Activated CD8-positive, alpha-beta memory T cell treated with anti-CD3 and anti-CD28 coated beads for 48 hours (primary cell): ENCODE measurements at places on chromosomes 1 and 21.

DNA sequence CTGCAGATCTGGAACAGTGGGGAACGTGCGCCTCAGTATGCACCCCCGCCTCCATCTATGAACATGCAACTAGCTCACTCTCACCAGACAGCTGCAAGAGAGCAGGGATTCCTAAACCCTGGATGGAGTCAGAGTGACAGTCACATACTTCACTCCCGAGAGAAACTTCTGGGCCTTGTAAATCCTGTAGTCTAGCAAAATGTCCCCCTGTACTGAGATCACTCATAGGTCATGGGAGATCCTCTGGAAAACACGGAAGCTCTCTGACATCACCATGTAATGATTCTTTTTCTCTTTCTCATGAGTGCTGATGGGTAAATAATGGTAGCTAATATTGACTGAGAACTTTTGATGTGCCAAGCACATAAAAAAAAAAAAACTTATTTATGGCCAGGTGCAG is 23.4 kb upstream of the TARDBP start:
- DNase-seq, result no peak

DNA sequence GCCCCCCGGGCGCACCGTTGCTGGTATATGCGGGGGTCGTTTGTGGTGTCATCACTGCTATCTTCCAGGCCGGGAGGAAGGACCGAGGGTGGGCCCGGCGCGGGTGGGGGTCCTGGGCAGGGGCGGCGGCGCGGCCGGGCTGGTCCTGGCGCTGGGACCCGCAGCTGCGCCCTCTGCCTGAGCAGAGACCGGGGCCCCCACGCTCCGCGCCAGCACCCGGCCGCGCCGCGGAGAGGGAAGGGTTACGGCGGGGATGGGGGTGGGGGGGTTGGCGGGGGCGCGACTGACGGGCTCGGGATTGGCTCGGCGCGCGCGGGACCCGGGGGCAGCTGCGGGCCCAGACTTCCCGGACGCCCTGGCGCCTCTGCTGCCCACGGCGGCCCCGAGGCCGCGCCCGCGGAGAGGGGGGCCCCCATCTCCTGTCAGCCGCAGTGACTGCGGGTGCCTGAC is 13.8 kb upstream of the SAMD11 start:
- no peak for DNase-seq

- no peak for DNase-seq
Measured at GRCh38 chr1:153539395-153540093, 1.2 kb downstream of the S100A5 start.

GRCh38 chr1:221141606-221142285 is 262.5 kb downstream of the HLX start:
- DNase-seq, result no peak

- DNase-seq, result no peak
Measured at GRCh38 chr1:18632783-18633421, 2.3 kb downstream of the PAX7 start.

DNA sequence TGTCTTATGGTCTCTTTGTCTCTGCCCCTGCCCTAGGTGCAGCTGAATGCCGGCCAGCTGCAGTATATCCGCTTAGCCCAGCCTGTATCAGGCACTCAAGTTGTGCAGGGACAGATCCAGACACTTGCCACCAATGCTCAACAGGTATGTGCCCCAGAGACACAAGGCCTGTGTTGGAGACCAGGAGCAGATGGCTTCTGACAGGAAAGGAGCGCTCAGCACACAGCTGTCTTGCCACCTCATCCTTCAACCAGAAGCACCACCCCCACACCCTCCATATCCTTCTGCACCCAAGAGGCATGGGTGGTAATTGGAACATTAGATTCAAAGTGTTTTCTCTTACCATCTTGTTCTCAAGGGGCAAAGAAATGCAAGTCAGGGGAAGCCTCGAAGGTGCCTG is 17.0 kb upstream of the KCNQ4 start:
- DNase-seq, result no peak

- no peak for DNase-seq
Measured at GRCh38 chr1:97192872-97193572, 471.4 kb downstream of the PTBP2 start.

DNA sequence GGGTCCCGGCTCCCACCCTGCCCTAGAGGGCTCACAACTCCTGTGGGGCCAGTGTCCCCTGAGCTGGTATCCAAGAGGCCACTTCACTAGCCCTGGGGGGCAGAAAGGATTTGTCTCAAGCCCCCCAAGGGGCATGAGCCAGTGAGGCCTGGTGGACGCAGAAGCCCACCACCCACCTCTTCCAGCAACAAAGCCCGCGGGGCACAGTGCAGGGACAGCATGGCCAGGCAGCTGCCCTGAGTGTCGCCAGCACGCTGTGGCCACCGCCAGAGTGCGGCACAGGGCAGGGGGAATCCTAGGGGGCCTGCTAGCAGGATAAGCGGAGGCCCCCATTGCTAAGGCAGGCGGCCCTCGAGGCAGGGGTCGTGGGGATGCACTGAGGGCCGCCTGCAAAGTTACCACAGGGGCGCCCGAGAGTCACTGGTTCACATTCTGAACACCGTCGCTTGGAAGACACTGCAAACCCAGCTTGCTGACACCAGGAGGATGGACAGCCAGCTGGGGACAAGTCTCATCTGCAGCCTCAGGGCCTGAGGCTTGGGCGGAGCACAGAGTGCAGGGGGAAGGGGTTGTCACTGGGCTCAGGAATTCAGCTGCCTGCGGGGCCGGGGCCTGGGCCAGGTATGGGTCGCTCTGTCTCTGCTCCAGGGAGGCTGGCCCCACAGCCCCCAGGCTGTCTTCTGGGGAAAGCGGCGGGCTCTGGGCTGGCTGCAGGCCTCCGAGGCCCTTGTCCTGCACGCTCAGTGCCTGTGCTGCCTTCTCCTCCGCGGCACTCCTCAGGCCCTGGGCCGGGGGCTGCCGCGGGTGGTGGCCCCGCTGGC is 26.8 kb downstream of the SLC19A1 start:
- no peak for DNase-seq

DNA sequence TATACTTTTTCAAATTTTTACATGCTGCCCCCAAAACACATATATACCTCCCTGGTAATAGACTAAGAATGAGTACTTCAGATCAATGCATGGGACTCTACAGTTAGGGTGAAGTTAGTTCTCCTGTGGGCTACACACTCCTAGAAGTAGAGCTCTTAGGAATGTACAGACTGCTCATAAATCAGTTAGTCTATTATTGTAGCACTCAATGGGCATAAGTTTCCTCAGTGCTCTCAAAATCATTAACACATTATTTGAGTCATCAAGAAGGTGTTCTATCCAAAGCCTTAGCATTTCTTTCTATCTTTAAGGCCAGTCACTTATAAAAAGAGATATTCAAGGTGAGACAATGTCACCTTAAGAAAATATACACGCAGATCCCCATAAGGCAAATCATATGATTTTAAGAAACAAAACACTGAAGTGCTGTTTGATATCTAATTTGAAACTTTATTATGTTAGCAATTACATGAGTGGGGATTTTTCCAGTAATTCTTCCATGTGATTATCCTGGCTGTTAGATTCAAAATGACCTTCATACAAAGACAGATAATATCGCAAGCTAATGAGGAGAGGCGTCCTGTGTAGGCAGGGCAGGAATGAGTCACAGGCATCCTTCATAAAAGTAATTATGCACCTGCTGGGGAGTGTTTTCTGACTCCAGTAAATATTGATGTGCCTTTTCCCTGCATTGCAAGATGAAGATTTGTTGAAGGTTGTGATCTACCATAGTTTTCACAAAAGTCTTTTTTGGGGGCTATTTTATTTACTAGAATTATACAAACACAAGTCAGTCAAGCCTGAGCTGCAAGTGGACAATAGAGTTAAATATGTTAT is 167.2 kb upstream of the ATP1B1 start:
- DNase-seq, result no peak

DNA sequence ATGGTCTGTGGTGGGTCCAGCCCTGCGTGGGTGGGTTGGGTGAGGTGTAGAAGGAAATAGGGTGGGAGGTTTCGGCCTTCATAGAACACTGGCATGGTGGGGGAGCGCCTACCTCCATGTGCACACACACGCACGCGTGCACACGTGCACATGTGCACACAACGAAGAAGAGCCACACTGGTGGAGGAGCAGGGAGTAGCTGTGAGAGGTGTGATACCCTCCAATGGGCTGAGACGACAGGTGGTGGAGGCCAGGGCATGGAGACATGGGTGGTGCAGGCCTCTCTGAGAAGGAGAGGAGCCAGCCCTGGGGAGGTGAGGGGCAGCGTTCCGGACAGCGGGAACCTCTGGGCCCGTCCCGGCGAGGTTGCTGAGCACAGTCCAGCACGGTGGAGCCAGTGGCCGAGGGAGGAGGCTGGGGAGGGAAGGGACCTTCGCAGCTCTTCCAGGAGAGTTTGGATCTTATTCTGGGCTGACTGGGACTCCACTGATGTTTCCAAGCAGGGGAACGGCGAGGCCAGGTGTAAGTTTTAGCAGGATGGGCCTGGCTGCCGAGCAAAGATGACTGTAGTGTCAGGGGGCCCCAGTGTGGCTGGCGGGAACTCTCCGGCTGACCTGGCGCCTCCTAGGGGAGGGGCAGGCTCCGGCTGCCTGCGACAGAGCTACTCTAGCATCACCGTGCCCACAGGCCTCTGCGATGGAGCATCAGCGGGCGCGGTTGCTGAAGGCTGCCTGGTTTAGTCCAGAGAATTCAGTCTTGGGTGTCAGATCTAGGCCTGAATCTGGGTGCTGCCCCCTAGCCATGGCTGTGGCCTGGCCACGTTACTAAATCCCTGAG is 107.2 kb downstream of the ARHGEF10L start:
- DNase-seq, result no peak

GRCh38 chr1:167734227-167734626 is 12.4 kb downstream of the MPZL1 start:
- no peak for DNase-seq

- DNase-seq, result no peak
Measured at GRCh38 chr21:45073301-45074047, 906 bp upstream of the ADARB1 start.

GRCh38 chr21:37458669-37459276 is 92.2 kb downstream of the DYRK1A start:
- no peak for DNase-seq

- no peak for DNase-seq
Measured at GRCh38 chr1:229579059-229579673, 20.7 kb upstream of the ABCB10 start.

DNA sequence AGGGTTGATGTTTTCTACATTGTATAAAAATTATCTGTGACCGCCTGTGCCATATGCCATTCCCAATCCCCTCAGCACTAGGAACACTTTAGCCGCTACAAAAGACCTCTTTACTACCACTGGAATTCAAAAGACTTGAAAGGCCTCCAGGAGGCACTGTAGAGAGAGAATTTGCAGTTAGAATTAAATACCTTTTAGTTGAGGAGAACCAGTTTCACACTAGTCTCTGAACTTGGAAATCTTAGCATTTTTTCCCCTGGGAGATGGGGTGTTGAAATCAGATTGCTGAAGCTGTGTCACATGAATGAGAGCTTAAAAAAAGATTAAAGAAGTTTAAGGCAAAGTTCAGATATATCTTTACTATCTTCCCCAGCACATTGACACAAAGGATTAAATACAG is 291.0 kb downstream of the ADGRL2 start:
- no peak for DNase-seq

- no peak for DNase-seq
Measured at GRCh38 chr1:113178522-113178921, 105.5 kb downstream of the LRIG2 start.

- DNase-seq, result no peak
Measured at GRCh38 chr1:8560611-8561544, 243.0 kb downstream of the SLC45A1 start.

DNA sequence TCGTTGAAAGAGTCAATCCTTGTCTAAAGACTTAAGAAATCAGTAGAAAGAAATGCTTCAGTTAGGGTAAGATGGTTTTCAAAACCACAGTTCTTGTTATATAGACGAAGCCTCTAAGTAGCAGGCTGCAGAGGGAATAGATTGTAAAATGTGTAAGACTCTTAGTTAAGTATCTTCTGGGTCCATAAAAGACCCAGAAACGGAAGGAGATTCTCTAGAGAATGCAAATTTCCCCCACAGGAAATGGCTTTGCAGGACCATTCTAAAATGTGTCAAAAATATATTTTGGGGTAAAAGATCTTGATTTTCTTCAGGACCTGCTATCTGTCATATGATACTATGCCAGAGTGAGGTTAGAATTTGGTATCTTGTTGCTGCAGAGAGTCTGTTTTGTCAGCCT is 13.4 kb downstream of the OR2T1 start:
- no peak for DNase-seq

- DNase-seq, result no peak
Measured at GRCh38 chr21:26495283-26495849, 77.7 kb downstream of the CYYR1 start.
